ENCODE measurements at places on chromosomes 3 and 15.
A peak's percentile ranks its signal among the peaks of the same experiment; 100 is the strongest.

- DNase-seq: no peak
Observed at GRCh38 chr3:84983490-84983889, 24.7 kb downstream of the CADM2 start.

- no peak for DNase-seq
Observed at GRCh38 chr3:42507252-42507651, 4.8 kb downstream of the VIPR1 start.

GRCh38 chr3:152360966-152361365, 92.2 kb downstream of the MBNL1 start:
- no peak for DNase-seq

- DNase-seq: peak; percentile 13
Observed at GRCh38 chr3:184334470-184335158, 2.8 kb upstream of the FAM131A start.

GRCh38 chr3:81581966-81582599, 179.4 kb downstream of the GBE1 start:
- DNase-seq: no peak

GRCh38 chr3:52088445-52089367, 32.3 kb upstream of the DUSP7 start:
- DNase-seq: no peak

DNA sequence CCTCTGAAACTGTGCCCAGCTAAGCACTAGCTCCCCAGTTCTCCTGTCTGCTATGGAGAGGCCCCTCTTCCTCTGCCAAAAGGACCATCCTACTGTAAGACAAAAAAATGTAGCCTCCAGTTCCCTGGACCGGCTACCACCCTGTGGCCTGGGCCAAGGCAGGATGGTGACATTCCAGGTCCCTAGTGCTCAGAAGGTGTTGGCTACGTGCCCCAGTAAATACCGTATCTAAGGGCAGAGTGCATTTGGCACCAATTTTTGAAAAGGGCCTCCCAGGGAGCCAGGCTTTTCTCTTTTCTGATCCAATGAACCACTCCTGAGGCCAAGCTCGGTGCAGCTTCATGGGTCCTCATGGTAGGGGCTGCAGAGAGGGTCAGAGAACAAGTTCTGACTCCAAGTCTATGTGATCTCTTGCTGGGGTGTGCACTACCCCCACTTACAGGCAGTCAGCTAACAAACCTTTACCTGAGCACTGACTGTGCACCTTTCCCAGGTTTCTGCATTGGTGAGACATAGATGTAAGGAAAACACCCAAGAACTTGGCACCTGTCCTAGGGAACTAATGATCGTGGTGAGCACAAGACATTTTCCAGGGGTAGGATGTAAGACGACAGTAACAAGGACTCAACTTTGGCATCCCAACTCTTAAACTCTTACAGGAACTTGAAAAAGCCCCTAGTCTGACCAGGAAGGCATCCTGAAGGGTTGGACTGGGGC, 32.6 kb downstream of the TLE3 start:
- DNase-seq: no peak

GRCh38 chr3:180433152-180433551, 168.8 kb upstream of the TTC14 start:
- DNase-seq: no peak

GRCh38 chr3:156443079-156443478, 111.8 kb downstream of the SSR3 start:
- DNase-seq: no peak

DNA sequence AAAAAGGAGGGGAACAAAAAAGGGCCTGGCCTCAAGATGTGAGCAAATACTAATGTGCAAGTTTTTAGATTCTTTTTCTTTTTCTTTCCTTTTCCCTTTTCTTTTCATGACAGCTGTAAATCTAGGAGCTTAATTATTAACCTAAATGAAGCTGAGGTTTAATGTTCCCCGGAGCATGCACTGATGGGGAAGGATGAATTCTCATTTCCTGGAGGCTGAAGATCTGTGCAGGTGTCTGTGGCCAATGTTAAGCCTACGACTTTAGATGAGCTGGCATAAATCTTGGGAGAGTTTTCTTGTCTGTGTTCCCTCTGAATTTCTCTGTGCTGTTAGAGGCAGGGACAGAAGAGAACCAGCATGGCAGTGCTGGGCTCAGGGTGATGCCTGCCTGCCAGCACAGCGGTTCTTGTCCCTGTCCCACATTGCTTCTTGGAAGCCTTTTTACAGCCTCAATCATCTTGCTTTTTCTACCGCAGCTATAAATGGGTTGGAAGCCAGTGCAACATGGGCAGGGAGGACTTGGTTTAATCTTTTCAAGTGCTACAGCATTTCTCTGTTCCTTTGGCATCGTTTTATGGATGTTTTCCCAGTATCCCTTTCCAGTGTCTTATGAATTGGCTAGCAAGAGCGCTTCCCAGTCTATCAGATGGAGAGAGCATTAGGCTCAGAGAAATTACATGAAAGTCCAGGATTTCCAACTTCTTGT, 119.1 kb downstream of the ATG7 start:
- DNase-seq: no peak

DNA sequence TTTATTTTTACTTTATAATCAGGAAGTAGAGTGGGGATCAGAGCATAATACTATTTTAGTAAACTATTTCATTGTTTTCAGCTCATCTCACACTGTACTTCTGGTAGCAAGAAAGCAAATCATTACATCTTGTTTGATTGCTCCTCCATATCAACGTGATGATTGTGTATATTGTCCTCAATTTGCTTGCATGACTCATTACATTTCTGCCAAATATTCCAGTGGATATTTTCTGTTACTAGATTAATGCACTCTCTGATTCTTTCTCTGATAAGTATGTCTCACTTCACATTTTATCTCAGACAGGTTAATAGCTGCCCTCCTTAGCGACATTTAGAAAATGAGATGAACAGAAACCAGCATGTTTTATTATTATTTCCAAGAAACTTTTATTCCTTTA, 1145.3 kb downstream of the OTOL1 start:
- no peak for DNase-seq

- DNase-seq: no peak
Observed at GRCh38 chr15:70084461-70084860, 13.3 kb downstream of the TLE3 start.

DNA sequence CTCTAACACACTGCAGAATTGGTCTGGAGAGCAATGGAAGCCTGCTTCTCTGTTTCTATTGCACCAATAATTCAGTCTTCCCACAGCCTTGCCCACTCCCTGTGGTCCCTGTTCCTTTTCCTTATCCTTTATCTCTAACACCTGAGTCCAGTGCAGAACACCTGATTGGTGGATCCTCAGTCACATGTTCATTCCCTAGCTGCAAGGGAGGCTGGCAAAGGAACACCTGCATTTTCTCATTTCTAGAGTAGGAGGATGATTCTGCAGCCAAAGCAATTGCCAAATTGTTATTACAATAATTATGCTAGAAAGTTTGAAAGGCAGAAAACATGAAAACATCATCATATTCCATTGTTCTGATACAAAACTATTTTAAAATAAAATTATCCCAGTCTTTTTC, 83.8 kb upstream of the SAMMSON start:
- DNase-seq: no peak

Data from activated naive CD4-positive, alpha-beta T cell (primary cell).